ENCODE measurements at places on chromosomes 11 and 22.

GRCh38 chr11:29534836-29535235, 482.0 kb downstream of the KCNA4 start:
- no peak for DNase-seq

DNA sequence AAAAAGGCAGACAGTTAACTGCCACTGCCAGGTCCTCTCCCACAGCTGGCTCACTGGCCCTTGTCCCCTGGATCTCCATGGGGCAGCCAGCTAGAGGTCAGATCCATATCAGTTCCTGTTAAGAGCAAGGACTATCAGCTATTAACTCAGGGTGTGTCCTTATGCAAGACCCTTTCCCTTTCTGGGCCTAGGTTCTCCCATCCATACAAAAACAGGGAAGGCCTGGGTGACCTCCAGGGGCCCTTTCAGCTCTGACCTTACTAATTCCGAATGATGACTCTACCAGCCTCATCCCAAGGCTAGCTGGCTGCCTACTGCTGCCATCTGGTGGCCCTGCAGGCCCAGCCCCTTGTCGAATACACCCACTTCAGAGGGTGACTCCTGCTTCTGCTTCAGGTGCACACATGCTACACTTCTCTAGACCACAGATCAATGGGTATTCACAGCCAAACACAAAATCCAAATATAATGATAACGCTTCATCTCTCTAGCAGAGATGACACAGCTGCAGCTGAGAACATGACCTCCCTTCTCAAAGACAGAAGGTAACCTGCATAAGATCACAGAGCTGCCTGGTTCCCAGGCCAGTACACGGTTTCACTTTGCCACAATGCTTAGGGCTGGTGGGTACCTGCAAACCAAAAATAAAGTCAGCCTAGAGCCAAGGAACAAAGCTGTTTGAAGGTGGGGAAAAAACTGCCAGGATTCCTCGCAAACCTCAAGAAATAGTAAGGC, 34.1 kb downstream of the SERGEF start:
- no peak for DNase-seq

DNA sequence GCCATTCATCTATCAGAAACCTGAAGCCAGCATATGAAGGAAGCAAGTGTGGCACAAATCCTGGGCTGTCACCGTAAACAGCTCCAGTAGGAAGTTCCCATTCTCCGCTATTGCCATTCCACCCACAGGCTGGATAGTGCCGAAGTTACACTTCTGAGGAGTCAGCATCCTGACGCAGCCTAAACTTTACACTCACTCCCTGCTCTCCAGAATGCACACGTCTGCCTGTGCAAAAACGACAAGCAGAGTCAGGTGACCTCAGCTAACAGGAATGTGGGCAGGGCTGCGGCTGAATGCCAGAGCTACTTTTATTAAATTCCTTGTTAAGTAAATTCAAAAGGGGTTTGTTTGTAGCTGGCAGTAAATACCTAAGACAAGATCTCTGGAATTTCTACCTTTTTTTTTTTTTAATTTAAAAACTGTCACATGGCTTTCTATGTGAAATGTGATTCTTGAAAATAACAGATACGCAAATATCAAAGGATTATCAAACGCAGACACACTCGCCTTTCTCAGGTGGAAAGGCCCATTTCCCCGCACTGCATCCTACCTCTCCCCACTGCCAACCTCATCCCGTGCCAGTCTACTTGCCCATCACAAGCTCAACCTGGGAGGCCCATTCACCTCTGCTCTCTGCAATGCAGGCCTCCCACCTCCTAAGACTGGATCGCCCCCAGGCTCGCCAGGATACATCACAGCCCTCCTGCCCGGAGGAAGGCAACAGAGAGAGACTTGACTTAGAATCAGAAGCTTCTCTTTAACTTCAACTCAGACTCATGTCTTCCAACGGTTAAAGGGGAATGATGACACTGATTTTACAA, 33.5 kb downstream of the NFRKB start:
- no peak for DNase-seq

DNA sequence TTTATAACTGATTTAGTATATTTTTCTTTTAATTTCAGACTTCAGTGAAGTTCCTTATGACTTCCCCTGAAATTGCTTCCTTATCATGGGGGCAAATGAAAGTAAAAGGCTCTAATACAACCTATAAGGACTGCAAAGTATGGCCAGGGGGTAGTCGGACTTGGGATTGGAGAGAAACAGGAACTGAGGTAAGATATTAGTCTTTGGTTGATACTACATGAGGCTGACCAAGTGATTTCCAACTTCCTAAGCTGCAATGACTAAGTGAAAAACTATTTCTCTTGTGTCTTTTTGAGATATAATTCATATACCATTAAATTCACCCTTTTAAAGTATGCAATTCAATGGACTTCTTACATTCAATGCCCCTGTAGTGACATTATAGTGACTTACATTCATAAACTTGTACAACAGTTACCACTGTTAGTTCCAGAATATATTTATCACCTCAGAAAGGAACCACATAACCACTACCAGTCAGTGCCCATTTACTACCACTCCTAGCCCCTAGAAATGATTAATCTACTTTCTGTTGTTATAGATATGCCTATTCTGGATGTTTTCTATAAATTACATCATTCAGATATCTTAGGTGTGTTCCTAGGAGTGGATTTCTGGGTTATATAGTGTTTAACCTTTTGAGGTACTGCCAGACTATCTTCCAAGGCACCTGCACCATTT, 21.6 kb downstream of the AAMDC start:
- no peak for DNase-seq

- no peak for DNase-seq
Observed at GRCh38 chr11:118928870-118929500, 3.3 kb upstream of the BCL9L start.

DNA sequence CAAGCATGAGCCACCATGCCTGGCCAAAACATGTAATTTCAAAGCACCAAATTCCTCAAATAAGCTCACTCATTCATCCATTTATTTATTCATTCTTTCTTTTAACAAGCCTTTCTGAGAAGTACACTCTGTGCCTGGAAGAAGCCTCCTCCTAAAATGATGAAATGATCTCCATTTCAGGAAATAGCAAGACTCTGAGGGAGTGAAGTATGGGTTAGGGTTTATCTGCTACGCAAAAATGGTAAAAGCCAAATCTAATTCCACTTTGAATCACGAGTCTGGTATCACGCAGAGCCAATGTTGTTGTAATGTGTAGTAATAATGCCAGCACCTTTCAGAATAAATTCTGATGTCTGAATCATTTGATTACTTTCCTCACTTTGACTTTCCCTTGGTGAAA, 1041.8 kb downstream of the LRRC4C start:
- no peak for DNase-seq

DNA sequence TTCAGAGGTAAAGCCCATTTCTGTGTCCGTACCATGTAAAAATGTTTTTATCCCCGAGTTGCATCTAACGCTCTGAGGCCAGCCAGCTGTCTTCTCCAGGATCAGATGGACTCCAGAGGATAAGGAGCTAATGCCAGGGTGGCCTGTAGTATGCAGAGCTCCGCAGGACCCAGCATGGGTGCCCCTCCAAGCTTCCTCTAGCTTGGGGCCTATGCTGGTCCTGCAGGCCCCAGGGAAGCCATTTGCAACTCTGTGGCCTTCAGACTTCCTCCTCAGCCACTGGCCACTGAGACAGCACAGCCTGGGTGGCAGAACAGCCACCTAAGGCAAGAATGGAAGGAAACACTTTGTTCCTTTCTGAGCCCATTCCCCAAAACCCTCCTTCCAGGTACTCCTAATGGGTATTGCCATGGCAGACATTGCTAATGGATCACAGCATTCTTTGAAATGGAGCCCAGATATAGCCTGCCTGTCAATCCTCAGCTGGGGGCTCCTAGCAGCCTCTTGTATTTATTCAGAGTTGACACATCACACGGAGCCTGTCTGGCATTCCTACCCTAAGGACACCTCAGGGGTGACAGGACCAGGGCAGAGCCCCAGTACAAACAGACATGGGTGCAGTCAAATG, 4.7 kb downstream of the ADA2 start:
- no peak for DNase-seq

- DNase-seq, result no peak
Observed at GRCh38 chr11:17328871-17329494, 22.6 kb upstream of the NCR3LG1 start.

DNA sequence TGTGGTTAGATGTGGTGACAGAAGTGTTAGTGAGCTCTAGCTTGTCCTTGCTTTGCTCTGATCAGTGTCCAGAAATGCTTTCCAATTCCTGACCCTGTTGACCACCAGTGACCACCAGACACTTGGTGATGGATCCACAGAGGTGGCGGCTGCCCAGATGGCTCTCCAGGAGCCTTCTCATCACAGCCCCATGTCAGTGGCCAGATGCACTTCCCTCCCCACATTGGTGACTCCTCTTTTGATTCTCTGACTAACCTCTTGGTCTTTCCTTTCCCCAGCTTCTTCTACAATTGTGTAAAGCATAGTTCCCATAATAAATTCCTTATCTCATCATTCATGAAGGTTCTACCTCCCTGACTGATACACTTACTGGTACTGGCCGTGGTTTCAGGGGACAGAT, 40.1 kb upstream of the CXCR5 start:
- no peak for DNase-seq

DNA sequence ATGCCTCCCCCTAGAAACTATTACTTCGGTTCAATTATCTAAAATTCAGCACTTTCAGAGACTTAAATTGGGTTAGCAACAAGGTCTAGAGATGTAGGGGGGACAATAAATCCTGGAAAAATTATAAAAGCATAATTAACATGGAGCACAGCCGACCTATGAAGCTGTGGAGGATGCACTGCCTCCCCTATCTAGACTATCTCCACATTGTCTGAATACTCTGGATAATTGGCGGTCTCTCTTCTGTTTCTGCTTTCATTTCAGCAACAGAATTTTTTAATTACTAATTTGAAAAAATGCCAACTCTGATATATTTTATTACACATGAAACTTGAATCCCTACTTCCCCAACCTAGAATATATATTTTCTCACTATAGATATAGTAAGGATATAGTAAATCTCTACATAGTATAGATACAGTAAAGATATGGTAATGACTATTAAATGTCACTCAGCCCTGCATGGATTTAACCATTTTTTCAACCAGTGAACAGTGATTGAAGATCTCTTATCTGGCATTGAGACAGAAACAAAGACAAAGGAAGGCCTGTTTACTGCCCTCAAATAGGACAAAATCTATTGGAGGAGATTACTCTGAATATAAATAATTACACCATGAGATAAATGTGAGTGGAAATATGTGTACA, 157.6 kb downstream of the BLID start:
- DNase-seq, result no peak

GRCh38 chr11:32225571-32226285, 134.9 kb downstream of the RCN1 start:
- DNase-seq, result no peak

DNA sequence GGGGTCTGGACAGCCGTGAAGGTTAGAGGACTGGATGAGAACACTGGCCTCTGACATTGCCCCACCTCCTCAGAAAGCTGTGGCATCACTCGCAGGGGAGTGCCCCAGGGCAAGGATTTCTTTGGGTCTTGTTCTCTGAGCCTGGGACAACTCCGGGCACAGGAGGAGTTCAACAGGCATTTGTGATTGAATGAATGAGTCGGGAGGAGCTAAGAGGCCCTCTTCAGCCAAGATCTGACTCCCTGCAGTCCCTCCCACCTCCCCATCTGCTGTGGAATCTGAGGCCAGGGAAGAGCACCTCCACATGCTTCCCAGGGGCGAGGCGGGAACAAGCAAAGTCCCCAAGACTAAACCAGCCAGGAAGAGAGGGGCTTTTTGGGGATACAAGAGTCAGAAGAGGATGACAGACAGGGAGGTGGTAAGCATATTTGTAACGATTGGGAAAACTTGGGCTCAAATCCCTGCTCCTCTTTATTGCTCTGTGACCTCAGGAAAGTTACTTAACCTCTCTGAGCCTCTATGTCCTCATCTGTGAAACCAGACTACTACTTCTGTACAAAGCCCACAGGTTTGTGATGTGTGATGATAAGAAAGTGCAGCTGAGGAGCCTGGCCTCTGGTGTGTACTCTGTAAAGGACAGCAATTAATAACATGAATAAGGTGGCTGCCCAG, 6.4 kb downstream of the TP53I11 start:
- DNase-seq, result no peak

- DNase-seq, result no peak
Observed at GRCh38 chr22:50710886-50711285, 27.1 kb upstream of the ACR start.

- DNase-seq, result no peak
Observed at GRCh38 chr11:14645015-14645912, 1.7 kb downstream of the PDE3B start.
